ENCODE measurements at places on chromosomes 4 and X.

GRCh38 chr4:121189326-121190215 lies 25.4 kb upstream of the TNIP3 start:
- DNase-seq: no peak

- no peak for DNase-seq
These were observed 132.6 kb downstream of the ATG4A start for GRCh38 chrX:108224218-108224617.

DNA sequence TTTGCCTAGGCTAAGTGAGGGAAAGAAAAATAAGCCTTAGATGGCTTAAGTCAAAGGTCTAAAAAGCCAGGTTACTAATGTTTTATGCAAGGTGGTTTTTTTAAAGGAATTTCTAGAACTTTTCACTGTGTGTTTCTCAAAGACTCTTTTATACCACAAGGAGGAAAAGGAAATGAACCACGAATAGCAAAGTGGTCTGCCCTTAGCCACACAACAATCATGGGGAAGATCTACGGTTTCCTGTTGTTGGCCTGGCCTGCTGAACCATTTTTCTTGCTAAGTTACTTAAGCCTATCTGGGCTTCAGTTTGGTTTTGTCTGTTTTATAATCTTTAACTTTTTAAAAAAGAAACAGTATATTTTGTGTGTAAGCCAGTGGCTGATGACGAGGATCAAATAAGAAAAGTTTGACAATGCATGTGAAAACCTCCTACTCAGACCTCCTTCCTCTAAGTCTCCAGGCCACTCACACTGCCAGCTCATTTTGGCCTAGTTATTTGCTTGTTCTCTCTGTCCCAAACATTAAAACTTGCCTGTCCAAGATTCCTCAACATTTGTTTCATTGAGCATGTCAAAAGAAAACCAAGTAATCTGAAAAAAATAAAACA lies 56.7 kb upstream of the COL25A1 start:
- DNase-seq: no peak

- DNase-seq: no peak
These were observed 378.9 kb downstream of the SMARCA1 start for GRCh38 chrX:129144172-129145038.

Data from central memory CD8-positive, alpha-beta T cell (primary cell).